AG20443 (cell line): ENCODE measurements at places on chromosomes 5 and 9.

- no peak for DNase-seq
Measured at GRCh38 chr9:101369884-101370531, 14.8 kb downstream of the BAAT start.

- peak; percentile 9 for DNase-seq
Measured at GRCh38 chr5:89128092-89128491, 245.1 kb upstream of the MEF2C start.

GRCh38 chr5:97554977-97555643 is 372.1 kb upstream of the RIOK2 start:
- peak; percentile 55 for DNase-seq

DNA sequence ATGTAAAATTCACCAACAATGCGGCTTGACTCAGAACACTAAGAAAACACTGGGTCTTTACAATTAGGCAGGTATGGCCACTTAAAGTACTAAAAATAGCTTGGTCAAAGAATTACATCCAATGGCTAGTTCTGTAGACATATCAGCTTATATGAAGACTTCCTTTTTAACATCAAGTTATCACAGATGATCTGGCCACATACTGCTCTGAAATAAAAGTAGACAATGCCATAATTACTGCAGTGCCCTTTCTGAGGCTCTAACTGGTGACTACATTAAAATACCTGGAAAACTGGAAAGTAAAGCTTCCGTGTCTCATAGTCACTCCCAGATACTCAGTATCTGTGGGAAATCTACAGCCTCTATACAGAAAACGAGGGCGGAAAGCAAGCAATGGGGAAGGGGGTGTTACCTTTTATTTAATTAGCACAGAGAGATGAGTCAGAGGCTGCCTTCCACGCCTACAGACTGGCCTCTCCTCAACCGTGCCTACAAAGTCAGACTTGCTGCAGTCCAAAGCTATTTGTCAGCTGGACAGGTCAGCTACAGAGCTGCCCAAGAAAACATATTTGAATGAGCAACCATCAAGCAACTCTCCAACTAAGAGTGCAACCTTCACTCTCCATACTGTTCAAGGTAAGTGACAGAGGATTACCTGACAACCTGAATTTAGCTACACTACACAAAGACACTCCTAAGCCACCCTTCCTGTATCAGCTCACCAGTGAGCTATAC is 8.7 kb downstream of the SERINC5 start:
- DNase-seq, result peak; percentile 88

DNA sequence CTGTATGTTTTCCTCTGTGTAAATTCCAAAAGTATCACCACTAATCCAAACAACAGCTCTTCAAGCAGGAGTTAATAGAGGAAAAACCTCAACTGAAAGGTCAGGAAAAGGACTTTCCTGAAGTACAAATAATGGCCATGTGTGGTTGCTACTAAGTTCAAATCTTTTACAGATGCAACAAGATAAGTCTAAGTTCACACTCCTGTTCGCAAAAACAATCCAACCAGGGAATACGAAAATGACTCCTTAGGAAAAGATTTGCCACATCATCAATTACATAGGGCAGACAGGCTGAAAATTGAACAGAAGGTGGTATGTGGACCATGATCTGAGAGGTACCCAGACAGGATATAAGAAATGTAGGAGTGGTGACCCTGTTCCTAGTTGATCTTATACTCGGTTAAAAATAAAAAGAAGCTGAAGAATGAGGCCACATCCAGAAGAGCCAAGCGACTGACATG is 210.2 kb downstream of the TSSK1B start:
- no peak for DNase-seq

- no peak for DNase-seq
Measured at GRCh38 chr5:125384071-125384470, 637.6 kb upstream of the ZNF608 start.

DNA sequence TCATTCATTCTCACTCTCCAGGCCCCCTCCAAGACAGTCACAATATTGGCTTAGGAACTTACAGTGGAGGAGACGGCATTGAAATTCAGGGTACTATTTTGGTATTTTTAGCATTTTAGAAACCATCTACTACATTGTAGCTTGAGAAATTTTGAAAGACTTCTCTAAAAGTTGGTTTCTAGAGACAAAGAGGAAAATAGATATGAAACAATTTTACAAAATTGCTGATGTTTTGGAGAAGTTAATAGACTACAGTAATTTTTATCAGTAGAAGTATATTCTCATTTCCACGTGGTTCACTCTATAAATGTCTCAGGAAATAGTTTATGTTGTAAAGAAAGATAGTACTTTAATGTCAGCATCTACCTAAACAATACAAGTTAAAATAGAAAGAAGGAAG is 63.2 kb upstream of the ZSWIM6 start:
- no peak for DNase-seq

DNA sequence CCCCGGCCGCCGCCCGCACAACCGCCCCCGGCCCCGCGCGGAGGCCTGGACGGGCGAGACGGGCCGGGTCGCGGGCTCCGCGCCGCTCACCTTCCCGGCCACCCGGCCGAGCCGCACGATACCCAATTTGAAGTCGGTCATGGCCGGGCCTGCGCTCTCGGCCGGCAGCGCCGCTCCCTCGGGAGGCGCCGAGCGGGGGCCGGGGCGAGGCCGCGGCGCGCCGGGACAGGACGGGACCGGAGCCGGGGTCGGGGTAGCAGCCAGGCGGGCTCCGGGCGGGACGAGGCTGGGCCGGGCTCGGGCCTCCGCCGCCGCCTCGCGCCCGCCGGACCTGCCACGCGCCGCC is 216 bp downstream of the ZMYND19 start:
- no peak for DNase-seq

DNA sequence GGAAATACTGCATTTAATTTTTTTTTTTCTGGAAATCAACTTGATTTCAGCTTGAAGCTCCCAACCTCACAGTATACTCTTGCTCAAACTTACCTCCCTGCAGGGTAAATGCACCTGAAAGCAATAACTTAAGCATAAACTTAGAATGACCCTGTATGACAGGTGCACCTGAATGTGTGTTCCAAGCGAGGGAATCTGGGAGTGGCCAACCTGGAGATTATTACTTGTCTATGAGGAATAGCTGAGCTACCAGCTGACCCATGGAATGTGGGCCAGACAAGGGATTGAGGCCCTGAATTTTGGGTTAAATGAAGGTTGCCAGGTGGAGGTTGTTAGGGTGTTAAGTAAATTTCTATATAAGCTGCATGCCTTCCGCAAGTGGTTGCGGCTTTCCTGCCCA is 140.6 kb downstream of the OSTF1 start:
- no peak for DNase-seq

DNA sequence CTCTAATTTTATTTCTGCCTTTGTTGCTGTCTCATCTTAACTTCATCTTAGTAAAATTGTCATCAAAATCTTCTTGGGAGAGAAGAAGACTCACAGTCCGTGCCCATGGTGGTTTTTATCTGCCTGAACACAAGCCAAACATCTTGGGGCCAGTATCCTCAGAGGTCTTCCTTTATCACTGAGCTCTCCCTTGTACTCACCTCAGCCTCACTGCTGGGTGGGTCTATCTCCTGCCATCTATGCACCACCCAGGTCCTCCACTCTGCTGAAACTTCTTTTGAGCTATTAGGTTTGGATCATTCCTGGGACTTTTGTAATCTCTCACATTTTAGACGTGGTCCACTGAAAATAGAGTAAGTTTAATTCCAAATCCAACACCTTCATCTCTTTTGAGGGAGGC is 116.3 kb upstream of the EPB41L4A start:
- DNase-seq, result no peak

- no peak for DNase-seq
Measured at GRCh38 chr5:14405267-14405666, 176.3 kb upstream of the OTULINL start.

- DNase-seq, result peak; percentile 66
Measured at GRCh38 chr5:672329-673160, 20.6 kb downstream of the TPPP start.

GRCh38 chr5:133256276-133256675 is 204.5 kb downstream of the HSPA4 start:
- no peak for DNase-seq

- no peak for DNase-seq
Measured at GRCh38 chr9:113898596-113898995, 22.5 kb downstream of the ZNF618 start.

- no peak for DNase-seq
Measured at GRCh38 chr5:132205385-132206125, 22.1 kb downstream of the P4HA2 start.

- no peak for DNase-seq
Measured at GRCh38 chr9:114233491-114234185, 78.3 kb downstream of the COL27A1 start.

DNA sequence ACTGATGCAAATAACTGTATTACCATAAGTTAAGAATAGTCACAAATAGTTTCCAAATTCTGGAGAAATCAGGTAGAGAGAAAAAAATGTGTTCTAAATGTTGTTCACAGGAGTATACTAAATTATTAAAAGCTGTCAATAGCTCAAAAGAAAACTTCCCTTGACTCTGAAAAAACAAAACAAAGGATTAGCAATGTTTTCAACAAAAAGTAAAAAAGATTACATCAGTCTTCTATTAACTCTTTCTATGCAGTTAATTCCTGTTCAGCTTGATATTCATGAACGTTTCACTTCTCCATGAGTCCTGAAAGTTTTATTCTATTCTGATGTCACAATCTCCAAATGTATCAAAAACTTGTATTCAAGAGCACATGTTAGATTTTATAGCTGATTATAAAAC is 9.5 kb upstream of the CLTB start:
- DNase-seq, result no peak

DNA sequence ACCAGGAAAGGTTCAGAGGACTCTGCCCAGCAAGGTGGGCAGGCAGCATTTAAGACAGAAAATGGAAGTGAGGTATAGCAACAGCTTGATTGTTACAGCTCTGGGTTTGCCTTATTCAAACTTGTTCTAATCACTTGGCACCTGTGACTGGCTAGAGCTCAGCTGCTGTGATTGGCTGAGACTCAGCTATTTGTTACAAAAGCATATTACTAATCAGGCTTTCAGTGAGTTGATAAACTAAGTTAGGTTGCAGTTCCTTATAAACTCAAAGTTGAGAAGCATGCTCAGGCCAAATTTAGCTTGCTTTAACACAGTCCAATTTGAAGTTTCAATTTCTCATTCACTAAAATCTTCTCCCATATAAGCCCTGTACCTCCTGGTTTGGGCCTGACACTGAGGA is 56.3 kb downstream of the GDA start:
- no peak for DNase-seq

GRCh38 chr9:86075132-86076109 is 23.9 kb downstream of the GOLM1 start:
- DNase-seq, result no peak

- peak; percentile 35 for DNase-seq
Measured at GRCh38 chr9:121434969-121435368, 64.7 kb downstream of the GGTA1 start.

GRCh38 chr9:133493428-133493827 is 14.5 kb upstream of the SLC2A6 start:
- DNase-seq, result no peak

GRCh38 chr9:132753593-132753880 is 83.3 kb downstream of the GTF3C4 start:
- peak; percentile 5 for DNase-seq

GRCh38 chr9:113309204-113309813 is 6.1 kb upstream of the RNF183 start:
- peak; percentile 67 for DNase-seq

DNA sequence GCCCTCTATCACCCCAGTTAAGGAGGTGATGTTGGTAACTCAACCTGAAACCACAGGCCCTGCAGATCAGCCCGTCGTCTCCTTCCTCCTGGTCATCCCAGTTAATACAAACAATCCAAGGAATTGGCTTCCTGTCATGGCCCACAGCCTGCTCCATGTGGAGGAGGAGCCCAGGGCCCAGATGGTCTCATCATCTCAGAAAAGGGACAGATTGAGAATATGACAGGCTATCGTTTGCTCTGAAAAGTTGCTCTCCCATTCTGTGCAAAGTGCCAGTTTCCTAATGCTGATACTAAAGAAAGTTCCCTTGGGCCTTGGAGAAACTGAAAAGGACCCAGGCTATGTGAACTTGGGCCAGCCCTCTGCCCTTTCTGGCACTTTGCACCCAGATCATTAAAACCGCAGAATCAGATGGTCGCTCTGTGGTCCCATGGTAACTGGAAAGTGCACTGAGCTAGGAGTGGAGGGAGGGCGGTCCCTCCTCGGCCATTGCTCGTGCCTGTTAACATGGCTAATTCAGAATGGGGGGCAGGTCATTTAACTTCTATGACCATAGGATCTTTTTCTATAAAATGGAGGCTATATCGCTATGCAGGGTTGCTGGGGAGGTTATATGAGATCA is 675 bp upstream of the SPAAR start:
- DNase-seq, result peak; percentile 47

DNA sequence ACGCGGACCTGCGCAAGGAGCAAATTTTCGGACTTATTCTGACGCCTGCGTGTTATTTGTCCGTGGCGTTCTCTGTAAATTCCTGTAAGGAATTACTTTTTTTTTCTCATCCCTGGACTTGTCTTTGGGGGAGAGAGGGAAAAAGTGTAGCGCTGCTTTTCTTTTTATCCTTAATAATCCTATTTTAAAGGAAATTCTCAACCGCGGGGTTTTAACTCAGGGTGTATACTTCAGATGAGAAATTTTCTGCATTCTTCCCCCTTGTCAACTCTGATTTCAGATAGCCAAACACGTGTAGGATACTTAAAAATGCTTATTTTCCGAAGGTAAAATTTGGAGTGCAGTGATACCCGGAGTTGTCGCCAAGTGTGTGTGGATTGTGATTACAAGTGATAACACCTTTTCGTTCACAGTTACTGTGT is 853 bp downstream of the DCP2 start:
- no peak for DNase-seq

DNA sequence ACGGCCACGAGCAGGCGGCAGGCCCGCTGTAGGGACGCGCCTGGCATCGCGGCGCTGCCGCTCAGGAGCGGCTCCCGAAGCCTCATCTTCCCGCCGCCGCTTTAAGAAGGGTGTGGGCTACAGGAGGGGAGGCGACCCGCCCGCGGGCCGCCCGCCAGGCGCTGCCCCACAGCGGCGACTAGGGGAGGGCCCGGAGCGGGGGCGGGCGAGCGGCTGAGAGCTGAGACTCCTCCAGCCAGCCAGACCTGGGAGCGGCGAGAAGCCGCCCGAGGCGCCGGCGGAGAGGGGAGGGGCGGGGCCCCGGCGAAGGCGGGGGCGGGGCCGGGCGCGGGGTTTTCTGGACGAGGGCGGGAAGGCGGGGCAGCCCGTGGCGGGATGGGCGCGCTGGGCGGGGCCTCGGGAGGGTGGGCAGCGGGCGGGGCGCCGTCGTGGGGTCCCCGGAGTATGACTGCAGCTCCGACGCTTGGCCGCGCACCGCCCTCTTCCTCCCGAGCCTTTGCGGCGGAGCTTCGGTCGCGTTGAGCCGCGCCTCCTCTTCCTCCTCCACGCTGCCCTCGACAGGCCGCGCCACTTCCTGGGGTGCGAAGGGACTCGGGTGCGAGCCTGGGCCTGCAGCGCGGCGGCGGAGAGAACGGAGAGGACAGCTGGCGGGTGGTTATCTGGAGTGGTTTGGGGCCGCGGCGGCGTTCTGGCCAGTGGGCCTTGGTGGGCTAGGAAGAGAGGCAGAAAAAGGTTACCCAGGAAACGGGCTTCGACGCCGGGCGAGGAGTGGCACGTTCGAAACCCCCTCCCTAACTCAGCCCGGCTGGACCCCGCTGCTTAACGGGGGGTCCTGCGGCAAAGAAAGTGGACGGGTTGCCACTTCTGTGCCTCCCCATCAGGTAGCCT is at the start of gene B4GALT1:
Gene B4GALT1 (minus strand): TSS at position 253 of the 888 bp plus-strand sequence. CDS start 167 bp downstream, at position 86.
- DNase-seq, result peak; percentile 96
